ENCODE measurements at places on chromosomes 5 and 9.

DNA sequence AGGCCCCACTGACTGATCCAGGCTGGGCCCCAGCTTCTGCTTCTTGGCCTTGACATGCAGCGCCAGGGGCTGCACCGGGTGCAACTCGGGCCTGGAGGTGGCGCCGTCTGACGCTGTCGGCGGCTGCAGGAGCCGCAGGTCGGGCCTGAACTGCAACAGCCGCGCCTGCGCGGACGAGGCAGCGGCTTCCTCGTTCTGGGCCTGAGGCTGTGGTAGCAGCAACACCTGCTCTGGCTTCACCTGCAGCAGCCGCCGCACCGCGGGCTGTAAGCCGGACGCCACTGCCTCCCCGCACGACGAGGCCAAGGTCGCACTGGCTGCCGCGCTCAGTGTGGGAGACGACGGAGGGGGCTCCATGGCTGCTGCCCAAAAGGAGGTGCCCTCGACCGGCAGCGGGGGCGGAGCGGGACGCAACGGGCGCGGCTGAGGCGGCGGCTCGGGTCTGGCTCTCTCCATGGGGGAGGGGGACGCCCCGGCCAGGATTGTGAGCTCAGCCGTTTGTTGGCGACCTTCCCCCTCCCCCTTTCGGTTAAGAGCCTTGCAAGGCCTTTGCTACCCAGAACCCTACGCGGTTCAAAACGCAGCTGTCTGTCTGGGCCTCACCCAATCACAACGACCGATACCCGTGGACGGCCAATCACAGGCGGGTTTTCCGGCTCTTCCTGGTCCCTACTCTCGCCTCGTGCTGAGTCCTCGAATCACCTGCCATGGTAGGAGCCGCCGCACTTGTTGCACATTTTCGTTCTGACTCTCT, 438 bp downstream of the SOX30 start:
- DNase-seq: peak; percentile 70

DNA sequence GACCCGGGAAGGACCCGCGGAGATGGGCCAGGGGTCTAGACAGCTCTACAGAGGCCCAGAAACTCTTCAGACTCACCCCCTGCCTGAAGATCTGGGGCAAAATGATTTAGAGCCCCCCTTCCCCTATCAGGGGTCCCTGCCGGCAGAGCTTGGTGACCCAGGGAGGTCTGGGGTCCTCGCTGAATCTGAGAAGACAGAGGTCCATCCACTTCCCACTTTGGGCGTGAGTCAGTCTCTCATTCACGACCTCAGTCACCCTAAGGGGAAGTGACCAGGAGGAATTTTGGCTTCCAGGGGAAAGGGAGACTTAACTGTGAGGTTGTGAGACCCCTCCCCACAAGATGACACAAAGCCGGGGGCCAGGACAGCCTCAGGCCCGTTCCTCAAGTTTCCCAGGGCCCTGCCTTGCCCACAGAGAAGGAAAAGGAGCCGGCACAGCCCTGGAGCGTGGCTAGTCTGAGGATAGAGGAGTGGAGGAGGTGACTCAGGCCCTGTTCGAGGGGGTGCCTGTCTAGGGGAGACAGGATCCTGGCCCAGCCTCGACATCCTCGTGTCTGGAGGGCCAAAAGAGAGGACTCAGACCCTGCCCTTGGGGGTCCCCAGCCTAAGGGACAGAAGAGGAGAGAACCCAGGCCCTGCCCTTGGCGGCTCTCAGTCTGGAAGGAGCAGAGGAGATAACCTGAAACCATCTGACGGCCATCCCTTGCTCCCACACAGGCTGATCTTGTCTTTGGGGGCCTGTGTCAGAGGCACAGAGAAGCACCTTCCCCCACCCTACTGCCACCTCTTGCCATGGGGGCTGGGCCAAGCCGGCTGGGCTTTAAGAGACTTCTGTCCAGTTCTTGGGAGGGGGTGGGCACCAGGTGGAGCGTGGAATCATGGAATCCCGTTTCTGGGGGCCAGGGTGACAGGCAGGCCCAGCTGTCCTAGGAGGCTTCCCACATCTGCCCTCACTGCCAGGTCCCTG, 889 bp downstream of the PDLIM4 start:
- no peak for DNase-seq

GRCh38 chr5:38809388-38810359, 36.1 kb upstream of the OSMR start:
- DNase-seq: peak; percentile 32

DNA sequence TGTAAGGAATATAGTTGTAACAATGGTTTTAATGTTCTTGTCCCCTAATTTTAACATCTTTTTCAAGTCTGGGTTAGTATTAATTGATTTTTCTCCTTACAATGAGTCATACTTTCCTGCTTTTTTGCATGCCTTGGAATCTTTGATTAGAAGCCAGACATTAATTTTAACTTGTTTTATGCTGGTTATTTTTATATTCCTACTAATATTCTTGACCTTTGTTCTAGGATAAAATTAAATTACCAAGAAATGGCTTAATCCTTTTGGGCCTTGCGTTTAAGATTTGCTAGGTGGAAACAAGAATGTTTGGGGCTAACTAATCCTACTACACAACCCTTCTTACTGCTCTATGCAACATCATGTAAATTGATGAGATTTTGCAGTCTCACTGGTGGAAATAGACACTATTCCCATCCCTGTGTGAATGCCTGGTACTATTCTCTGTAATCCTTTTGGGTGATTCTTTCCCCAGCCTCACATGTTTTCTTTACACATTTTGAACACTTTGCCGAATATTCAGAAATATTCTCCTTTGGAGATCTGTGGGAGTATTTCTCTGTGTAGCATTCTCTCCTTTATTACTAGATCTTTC, 47.2 kb downstream of the ZCCHC7 start:
- DNase-seq: no peak

DNA sequence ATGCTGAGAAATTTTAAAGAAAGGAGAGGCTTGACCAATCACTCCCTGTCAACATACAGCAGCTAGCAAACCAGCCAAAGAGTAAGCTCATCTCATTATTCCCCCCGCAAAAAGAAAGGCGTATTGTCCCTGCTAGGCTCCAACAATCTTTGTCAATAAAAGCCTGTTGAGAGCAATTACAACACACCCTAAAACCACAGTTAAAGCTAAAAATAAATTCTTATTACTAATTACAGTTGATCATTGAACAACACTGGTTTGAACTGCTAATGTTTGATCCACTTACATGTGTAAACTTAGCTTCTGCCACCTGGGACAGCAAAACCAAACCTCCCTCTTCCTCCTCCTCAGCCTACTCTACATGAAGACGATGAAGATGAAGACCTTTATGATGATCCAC, 151.2 kb downstream of the TSSK1B start:
- no peak for DNase-seq

- no peak for DNase-seq
Observed at GRCh38 chr9:137829260-137829996, 48.2 kb upstream of the CACNA1B start.

GRCh38 chr5:80780761-80781285, 126.0 kb upstream of the DHFR start:
- DNase-seq: no peak

- DNase-seq: no peak
Observed at GRCh38 chr9:94870465-94870792, 143.9 kb downstream of the AOPEP start.

DNA sequence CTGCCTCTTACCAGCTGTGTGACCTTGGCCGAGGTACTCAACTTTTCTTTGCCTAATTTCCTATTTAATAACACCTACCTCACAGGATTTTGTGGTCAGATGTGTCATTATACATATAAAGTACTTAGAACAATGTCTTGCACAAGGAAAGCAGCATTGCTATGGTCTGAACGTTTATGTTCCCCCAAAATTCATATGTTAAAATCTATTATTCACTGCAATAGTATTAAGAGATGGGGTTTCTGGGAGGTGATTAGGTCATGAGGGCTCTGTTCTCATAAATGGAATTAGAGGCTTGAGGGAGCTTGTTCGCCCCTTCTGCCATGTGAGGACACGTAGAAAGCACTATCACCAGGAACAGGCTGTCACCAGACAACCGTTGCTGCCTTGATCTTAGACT, 10.9 kb upstream of the RNF145 start:
- no peak for DNase-seq

- no peak for DNase-seq
Observed at GRCh38 chr9:116230051-116230632, 76.6 kb downstream of the PAPPA start.

GRCh38 chr5:18079831-18080230, 445.6 kb downstream of the TAF11L14 start:
- DNase-seq: no peak

DNA sequence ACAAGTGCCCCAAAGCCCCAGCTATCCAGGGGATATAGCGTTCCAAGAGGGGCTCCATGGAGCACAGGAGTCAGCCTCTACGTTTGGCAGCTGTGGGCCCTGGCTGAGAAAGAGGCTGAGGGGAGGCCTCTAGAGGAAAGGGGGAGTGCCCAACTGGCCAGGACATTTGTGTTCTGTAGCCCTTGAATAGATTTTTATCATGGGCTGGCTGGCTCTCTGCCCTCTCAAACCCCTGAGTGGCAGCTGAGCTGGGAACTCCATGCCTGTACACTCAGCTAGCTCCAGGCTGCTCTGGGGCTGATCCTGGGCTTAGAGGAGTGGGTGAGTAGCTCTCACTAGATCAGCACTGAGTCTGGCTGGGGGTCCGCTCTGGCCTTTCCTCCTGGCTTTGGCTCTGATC, 285.0 kb downstream of the ZSWIM6 start:
- DNase-seq: no peak

- no peak for DNase-seq
Observed at GRCh38 chr9:2420543-2420942, 201.0 kb upstream of the VLDLR start.

DNA sequence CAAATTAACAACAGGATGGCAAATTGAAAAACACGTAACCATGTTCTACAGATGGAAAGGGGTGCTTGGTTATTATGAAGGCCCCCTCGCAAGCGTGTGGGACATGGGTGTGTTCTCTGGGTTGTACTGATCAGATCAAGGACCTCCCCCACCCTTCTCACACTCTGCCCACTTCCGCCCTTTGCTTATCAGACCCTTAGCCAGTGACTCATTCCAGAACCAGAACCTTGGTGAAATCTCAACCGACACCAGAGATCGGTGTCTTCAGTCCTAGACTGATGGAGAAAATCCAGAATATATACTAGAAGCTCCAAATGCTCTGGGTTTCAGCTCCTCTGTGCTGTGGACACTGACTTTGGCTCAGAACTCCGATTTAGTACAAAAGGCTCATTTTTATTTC, 64.9 kb downstream of the PTTG1 start:
- DNase-seq: no peak

DNA sequence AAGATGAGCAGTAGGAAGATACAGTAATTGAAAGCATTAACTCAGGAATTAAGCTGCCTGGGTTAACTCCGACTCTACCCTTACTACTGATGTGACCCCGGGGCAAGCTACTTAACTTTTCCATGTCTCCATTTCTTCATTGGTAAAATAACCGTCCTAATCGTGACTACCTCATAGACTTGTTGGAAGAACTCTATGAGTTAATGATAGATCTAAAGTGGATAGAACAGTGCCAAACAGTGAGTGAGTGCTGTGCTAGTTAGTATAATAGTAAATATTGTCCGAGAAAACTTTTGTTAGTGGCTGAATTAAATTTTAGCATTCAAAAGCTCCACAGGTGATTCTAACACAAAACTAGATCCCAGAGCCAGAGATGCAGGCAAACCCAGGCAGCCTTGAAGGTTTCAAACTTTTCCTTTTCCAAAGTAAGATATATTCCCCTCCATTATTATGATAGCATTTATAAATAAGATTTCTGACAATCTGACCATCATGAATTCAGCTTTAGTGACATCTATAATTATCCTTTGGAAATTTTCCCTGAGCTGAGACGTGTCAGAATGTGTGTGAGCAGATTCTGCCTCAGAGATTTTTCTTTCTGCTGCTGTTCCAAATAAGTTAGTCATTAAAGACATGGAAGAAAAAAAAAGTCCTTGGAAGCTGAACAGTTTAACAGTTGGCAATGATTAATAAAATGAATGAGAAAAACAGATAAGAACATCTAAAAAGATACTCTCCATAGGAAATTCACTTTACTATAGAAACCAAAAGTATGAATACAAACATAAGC, 369.5 kb downstream of the PRELID2 start:
- DNase-seq: no peak

- DNase-seq: no peak
Observed at GRCh38 chr5:172412724-172413286, 41.5 kb downstream of the SH3PXD2B start.

GRCh38 chr5:76402886-76403765, at the start of gene IQGAP2:
IQGAP2 (plus strand) TSS chr5:76403285; CDS start chr5:76403546, 261 bp downstream.
- peak; percentile 75 for DNase-seq

DNA sequence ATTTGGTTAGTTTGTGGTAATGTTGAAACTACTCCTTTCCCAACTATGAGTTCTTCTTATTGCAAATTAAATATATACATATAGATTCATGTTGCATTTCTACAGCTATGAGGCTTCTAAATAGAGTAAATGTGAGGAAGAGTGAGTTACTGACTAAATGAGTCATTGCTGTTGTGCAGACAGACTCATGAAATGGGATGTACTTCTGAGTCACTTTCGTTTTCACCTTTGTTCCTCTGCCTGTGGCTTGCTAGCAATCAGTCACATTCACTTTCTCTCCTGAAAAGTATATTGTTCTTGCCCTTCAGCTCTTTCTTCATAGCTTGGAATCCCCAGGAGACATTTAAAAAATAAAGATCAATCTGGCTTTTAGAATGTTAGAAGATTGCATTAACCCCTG, 295.5 kb upstream of the SMC2 start:
- no peak for DNase-seq

DNA sequence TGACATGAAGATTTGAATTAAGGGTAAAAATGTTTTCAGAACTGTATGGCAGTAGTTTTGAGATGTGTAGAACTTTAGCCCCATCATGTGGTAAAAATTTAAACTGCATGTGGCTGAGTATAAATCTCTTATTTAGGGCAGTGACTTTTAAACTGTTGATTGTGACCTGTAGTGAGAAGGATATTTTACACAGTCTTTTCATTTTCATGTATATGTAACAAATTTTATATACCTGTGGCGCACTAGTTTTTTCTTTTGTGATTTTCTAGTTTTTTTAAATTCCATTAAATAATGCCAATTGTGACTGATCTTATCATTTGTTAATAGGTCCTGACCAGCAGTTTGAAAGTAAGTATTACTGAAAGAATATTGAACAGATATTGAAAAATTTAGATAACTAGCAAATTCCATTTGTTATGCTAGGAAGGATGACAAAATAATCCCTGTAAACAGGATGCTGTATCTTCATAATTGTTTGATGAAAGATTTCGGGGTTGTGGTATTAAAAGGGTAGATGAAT, 47.2 kb downstream of the GPBP1 start:
- peak; percentile 28 for DNase-seq

DNA sequence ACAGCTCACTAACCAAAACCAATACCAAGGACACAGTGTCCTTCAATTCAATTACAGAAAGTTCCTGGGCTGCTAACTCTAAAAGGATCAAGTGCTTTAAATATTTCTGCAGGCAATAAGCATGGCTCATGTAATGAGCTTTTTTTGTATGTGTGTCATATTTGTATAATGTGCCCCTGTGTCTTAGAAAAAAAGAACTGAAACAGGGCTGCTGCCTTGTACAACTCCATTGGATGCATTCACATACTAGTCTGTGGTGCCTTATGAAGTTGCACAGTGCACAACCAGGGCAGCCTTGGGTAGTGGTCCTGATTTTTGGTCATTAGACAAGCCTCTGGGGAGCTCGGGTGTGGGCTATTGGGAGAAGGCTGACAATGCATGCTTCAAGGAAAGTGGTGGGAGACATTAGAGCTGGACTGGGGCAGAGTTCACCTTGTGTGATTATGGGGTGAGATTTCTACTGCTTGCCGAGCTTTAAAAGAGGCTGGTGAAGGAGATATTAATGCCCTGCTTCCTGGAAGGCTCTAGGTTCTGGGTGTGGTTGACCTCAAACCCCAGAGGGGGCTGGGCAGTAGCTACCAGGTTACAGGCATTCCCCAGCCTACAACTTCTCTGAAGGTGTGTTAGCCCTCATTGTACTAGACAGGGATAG, 3.6 kb upstream of the CPEB4 start:
- DNase-seq: no peak

Measured in activated T-cell treated with anti-CD3 and anti-CD28 coated beads for 24 hours (primary cell).